ENCODE measurements at places on chromosomes 3 and 15.

DNA sequence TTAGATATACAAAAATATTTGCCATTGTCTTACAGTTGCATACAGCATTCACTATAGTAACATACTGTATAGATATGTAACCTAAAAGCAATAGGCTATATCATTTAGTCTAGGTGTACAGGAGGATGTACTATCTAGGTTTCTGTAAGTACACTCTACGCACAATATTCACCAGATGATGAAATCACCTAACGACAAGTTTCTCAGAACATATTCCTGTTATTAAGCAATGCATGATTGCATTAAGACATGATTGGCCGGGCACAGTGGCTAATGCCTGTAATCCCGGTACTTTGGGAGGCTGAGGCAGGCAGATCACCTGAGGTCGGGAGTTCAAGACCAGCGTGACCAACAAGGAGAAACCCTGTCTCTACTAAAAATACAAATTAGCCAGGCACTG lies 14.5 kb upstream of the PRKCI start:
- no peak for DNase-seq

DNA sequence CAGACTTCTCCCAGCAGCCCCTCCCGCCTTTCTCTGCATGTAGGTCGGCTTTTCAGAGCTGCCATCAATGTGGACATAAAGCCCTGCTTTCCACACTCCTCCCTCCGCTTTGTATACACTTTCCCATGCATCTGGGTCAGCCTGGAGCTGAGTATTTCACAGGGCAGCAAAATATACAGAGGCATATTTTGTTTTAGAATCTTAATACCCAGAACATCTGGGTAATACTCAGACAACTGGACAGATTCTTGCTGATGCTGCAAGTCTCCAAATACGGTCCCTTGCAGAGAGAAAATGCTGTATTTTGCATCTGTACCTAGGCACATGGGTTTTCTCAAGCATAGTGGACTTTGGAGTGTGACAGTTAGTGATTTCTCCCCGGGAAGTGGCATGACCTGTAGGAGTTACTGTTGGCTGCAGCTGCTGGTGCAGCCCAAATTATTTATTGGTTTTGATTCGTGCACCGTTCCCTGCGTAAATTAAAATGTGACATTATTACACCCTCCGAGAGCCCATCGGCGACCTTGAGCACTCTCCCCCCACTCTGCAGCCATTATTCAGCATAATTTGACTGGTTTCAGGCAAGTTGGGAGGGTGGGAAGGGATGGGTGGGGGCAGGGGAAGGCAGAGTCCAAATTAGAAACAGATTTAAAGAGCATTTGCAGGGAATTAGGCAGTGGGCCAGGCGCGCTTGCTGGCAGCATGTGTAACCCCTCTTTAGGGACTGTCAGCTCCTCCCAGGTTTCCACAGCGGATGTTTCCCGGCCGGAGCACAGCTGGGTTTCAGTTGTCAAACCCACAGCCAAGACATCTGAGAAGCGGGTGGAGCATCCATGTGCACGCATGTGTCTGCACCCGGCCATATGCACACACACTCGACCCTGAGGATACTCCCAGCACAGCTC lies 100.8 kb downstream of the CPN2 start:
- no peak for DNase-seq

DNA sequence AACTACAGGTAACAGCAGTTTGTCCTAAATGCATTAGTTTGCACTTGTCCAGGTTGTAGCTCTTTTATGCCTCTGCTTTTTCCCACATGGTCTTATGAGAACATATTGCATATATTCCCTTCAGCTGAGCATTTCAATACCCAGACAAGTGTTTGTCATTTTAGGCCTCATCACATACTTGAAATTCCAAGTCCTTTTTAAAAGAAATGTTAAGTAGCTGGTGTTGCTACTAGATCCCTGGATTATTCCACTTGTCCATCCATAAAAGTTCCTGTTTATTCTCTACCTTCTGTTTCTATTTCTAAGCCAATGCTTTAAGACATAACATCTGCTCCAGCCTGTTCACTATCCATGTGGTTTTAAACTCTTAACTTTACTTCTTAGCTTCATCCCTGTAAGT lies 128.4 kb downstream of the NECTIN3 start:
- DNase-seq, result no peak

GRCh38 chr15:91816942-91817341 lies 36.6 kb upstream of the SLCO3A1 start:
- no peak for DNase-seq

DNA sequence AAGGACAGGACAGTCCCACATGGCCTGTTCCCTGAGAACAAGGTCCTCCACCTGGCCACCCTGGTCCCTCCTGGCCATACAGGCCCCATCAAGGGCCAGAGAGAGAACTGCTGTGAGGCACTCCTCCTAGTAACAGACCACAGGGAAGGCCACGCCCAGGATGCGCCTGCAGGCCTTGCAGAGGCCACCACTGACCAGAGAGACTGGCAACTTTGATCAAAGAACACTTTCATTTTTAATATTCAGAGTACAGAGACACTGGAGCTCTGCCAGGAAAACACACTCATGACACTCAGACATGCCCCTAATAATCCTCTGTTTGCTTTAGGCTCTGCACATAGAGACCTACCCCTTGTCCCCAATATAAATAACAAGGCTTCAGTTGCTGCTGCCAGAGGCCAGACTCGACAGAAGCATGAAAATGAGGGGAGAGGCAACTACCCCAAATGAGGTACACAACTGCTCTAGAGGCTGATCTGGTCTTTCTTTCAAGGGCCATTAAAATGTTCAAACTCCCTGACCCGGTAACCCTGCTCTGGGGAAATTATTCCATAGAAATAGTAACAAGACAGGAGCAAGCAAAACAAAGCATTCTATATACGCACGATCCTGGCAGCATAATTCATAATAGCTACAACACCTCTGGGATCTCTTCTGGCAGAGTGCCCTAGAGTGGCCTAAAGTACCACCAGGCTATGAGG lies 44.8 kb downstream of the CCDC12 start:
- DNase-seq, result no peak

DNA sequence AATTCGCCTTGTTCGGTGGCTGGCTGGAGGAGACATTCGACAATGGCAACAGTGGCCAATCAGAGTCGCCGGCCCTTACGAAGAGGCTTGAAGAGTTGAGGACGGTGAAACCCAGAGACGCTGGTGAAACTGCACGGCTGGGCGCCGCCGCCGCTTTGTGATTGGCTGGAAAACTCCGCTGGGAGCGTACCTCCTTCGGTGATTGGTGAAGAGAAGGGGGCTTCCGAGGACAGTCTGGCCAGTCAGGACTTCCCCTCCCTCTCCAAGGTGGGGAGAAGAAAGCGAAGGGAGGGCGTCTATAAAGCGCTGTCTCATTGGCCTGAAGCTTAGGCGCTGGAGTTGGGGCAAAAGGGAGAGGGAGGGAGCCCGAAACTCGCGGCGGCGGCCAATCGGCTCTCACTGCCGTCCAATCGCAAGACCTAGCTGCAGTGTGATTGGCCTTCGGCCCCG lies 554 bp upstream of the GSK3B start:
- peak; percentile 100 for DNase-seq

DNA sequence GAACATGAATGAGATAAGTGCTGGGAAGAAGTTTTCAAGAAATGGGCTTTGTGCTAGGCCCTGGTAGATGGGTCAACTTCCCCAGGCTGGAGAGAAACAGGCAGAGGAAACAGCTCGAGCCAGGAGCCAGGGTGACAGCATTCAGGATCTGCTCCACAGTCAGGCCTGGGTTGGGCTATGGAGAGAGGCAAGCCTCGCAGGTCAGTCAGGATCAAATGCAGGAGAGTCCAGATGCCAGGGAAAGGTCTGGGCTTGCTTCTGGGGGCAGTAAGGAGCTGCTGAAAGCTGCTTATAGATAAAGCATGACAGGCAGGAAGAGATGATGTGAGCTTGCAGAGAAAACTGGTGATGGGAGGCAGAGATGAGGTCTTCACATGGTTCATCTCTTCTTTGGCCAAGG lies 11.0 kb upstream of the USP3 start:
- DNase-seq, result no peak

- DNase-seq, result no peak
Observed at GRCh38 chr3:61674596-61674995, 113.2 kb downstream of the PTPRG start.

DNA sequence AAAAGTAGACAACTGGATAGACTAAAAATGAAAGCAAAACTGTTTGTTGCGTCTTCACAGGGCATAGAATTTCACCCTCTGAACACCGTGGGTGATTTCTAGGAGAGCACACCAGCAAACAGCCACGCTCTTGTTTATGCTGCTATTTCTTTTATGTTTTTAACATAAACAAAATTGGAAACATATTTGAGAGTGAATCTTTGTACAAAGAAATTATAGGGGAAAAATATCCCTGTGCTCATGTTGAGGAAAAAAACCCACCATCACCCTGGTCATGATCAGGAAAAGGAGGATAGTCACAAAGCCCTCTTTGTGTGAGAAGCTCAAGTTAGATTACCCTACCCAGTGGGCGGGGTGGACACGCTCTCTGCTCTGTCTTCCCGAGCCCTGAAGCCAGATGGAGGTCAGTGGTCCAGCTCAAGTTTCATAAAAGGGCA lies 313.3 kb downstream of the SATB1 start:
- no peak for DNase-seq

DNA sequence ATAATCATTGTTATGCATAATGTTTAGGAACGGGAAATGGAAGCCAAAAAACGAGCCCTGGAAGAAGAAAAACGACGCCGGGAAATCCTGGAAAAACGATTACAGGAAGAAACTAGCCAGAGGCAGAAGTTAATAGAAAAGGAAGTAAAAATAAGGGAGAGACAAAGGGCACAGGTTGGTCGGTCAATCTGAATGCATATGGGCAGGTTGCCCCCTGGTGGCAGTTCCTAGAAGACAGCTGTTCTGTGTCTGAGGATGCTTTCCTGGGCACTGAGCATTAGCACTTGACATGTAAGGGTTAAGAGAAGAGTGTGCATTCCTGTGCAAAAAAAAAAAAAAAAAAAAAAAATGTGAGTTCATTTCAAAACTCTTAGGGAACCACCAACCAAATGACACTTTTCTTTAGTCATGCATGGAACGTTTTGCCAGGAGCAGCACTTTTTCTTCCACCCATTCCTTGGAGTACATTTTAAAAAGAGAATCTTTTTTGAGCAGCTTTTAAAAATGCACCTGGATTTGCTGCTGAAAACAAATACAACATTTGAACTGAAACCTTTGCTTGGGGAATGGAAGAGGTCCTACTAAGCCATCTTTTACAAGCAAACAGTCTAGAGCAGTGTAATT lies 11.1 kb upstream of the ABHD10 start:
- DNase-seq, result peak; percentile 68

GRCh38 chr15:39429898-39430357 lies 151.0 kb upstream of the THBS1 start:
- DNase-seq, result peak; percentile 93

GRCh38 chr3:197226179-197226578 lies 72.2 kb downstream of the DLG1 start:
- no peak for DNase-seq

GRCh38 chr3:118180853-118181252 lies 853.8 kb downstream of the IGSF11 start:
- DNase-seq, result no peak

- no peak for DNase-seq
Observed at GRCh38 chr3:52092271-52092660, 35.9 kb upstream of the DUSP7 start.

- DNase-seq, result peak; percentile 98
Observed at GRCh38 chr3:15647611-15648167, 46.1 kb downstream of the BTD start.

GRCh38 chr15:74215958-74216357 lies 13.4 kb upstream of the STRA6 start:
- no peak for DNase-seq

- DNase-seq, result no peak
Observed at GRCh38 chr15:60937278-60937677, 291.8 kb downstream of the RORA start.

DNA sequence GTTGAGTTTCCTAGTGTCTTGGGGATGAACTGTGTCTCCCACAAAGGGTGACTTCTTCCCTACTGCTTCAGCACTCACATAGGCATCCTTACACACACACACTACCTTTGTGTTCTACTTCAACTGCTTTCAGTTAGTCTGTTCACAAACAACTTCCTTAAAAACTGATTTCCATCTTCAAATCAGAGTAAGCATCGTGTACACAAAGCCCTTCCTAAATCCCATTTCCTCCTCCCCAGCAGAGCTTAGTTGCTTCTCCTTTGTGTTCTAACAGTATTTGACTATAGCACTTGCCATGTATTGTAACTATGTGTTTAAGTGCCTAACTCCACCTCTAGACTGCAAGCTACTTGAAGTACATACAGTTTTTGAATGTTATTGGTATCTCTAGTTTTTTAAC lies 71.7 kb downstream of the TNIK start:
- no peak for DNase-seq

DNA sequence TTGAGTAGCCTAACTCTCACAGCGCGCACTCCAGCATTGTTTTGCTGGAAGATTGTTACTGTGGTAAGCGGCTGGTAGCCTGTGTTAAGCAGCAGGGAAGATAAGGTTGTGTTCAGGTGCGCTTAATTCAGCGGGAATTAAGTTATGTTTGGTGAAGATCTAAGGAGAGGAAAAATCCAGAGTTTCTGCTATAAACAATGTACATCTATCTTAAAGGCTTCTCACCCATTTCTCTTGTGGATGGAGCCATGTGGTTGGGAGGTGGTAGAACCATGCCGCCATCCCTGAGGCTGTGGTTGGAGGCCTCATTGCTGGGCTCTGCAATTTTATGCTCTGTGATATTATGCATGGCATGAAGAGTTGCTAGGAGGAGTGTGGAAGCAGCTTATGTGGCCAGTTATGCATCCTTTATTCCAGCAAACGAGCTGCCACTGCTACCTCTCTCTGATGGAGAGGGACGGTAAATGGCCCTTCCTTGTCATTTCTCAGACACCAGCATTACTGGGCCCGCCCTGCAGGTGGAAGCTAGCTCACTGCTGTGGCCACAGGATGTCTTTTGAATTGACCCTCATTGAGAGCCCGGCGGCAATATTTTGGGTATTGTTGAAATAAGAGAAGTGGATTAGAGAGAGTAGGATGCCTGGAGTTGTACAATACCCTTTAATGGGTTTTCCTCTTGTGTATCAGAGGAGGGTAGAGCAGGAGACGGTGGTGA lies 1.3 kb downstream of the MINAR1 start:
- DNase-seq, result no peak

- no peak for DNase-seq
Observed at GRCh38 chr3:23489300-23490158, 286.4 kb downstream of the UBE2E2 start.

DNA sequence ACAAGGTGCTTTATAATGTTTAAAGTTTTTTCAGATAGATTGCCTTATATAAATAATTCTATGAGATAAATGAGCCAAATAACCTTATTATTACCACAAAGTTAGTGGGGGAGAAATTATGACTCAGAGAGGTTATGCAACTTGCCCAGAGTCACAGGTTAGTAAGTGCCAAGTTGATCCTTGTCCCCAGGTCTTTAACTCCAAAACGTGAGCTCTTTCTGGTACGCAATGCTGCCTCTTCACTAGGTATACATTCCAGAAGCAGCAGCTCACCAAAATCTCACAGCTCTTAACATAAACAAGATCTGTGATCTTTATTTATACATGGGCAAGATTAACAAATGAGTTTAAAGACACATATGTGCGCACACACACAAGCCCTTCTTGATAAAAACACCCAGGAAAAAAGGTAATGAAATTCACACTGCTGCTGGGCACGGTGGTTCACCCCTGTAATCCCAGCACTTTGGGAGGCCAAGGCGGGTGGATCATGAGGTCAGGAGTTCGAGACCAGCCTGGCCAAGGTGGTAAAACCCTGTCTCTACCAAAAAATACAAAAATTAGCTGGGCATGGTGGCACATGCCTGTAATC lies 59.8 kb upstream of the NR2F2 start:
- DNase-seq, result no peak
